ENCODE measurements at places on chromosomes 1 and 21. TPM values are rescaled to one million over a fixed set of nuclear protein-coding genes. Genes with fewer than 3 reads are reported as not detected.

- no peak overlapping the region for H3K4me3 ChIP-seq
- no peaks in the 10 kb centered on the region for H3K27me3 ChIP-seq
- H3K27ac ChIP-seq, result no peak overlapping the region
- DNase-seq, result no peak
- no peaks in the 10 kb centered on the region for H3K4me1 ChIP-seq
Observed at GRCh38 chr1:222420633-222421032, 127.3 kb downstream of the HHIPL2 start.

DNA sequence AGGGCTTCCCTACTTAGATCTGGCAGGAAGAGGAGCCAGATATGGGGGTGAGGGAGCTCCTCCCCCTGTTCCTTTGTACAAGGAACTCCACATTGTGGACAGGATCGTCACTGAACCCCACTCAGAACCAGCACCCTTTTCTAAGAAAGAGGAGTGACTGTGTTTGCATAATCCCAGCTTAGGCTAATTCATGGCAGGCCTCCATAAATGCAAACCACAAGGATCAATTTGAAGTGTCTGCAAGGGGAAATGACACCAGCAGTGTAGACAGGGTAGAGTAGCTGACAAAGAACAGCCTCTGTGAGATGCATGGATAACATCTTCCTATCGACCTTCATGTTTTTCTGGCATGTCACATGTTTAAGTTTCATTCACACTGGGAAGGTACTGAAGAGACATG lies 11.7 kb downstream of the MX1 start:
- no peak for DNase-seq
- no peak overlapping the region for H3K4me3 ChIP-seq
- H3K36me3 ChIP-seq, result no peaks in the 10 kb centered on the region
- H3K27me3 ChIP-seq, result no peaks in the 10 kb centered on the region

GRCh38 chr1:1021920-1022259 lies 2.0 kb downstream of the AGRN start:
- H3K4me3 ChIP-seq, result no peak overlapping the region
- H3K4me1 ChIP-seq, result no peaks in the 10 kb centered on the region

ACTL8 gene
- polyA plus RNA-seq, result not detected

GRCh38 chr1:90795431-90795830 lies 78.3 kb upstream of the BARHL2 start:
- no peak for DNase-seq
- H3K4me1 ChIP-seq, result no peaks in the 10 kb centered on the region
- H3K27ac ChIP-seq, result no peak overlapping the region
- H3K27me3 ChIP-seq, result peaks cover 4% of the 10 kb centered on the region

GRCh38 chr1:178664278-178664677 lies 60.8 kb upstream of the RALGPS2 start:
- H3K36me3 ChIP-seq, result no peaks in the 10 kb centered on the region
- H3K4me3 ChIP-seq, result no peak overlapping the region
- no peak overlapping the region for H3K27ac ChIP-seq
- no peaks in the 10 kb centered on the region for H3K27me3 ChIP-seq

PALMD gene
- polyA plus RNA-seq, result 1.8 TPM
